SIG-M5 (cell line): ENCODE measurements at places on chromosomes 5 and 9.

- no peak for DNase-seq
Observed at GRCh38 chr5:14580398-14581034, 1.1 kb upstream of the OTULINL start.

- DNase-seq, result no peak
Observed at GRCh38 chr9:136944212-136944518, 373 bp downstream of the FBXW5 start.

DNA sequence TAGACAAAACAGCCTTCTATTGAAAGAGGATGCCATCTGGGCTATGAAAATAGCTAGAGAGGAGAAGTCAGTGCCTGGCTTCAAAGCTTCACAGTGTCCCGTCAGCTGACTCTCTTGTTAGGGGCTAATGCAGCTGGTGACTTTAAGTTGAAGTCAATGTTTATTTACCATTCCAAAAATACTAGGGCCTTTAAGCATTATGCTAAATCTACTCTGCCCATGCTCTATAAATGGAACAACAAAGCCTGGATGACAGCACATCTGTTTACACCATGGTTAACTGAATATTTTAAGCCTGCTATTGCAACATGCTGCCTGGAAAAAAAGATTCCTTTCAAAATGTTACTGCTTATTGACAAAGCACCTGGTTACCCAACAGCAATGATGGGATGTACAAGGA lies 309.1 kb downstream of the NTRK2 start:
- DNase-seq, result no peak

DNA sequence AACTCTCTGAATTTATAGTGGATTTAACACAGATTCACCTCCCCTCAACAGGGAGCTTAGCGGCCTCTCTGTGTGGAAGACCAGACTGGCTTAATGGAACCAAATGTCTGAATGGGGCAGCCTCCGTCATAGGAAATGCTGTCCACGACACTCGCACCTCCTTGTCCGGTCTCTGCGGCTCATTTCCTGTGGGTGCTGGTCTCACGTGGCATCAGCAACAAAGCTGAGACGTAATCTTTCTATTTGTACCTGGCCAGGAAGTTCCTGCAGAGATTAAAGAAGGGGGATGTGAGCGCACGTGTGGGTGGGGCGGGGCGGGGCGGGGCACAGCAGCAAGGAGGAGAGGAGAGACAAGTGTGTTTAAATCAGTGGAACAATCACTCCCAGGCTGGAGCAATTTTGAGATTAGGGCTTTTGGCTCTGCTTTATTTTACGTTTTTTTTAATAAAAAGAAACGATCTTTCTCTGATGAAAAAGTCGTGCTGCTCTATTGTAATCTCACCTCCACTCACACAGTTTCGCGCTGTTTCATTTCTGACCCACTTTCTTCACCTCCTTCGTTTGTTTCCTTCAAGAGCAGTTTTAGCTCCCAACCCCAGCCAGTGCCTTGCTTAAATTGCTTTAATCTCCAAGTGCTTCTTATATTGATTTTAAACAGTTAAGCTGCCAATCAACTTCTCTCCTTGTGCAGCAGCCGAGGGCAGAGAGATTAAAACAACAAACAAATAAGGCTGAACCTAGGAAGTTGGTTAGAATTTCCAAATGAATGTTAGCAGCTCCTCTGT lies 132.2 kb upstream of the ASTN2 start:
- no peak for DNase-seq

- DNase-seq, result no peak
Observed at GRCh38 chr5:87924436-87924835, 344.2 kb downstream of the TMEM161B start.

- no peak for DNase-seq
Observed at GRCh38 chr5:38442247-38442573, 114.2 kb downstream of the LIFR start.

DNA sequence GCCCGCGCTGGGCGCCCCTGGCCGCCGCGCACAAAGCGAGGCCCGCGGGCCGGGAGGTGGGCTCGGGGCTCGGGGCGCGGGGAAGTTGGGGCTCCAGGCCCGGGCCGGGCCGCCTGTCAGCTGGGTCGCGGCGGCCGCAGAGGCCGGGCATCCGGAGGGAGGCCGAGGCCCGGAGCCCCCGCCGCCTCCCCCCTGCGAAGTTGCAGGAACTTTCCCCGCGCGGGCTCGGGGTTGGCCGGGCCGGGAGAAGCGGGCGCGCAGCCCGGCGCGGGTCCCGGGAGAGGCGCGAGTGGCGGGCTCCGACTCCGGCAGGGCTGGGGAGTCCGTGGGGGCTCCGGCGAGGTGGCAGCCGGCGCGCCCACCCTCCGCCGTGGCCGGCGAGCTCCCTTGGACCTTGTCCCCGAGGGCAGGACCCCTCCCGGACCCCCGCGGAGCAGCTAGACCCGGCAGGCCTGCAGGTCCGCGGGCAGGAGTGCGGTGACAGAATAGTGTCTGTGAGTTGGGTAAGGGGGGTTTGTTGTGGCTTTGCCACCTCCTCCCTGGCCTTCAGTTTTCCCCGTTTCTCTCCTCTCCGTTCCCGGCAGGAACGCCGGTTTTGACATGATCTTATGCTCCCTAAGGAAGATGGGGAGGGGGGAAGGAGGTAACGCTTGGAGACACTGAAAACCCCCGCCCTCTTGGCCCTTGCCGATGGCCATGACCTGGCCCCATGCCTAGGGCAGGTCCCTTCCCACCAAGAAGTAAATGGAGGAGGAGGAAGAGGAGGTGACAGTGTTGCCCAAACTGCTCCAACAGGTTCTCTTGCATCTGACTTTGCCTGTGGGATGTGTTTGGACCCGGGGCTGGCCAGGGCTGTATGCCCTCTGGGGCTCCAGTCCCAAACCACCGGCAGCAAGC lies 942 bp downstream of the PHF2 start:
- no peak for DNase-seq

- DNase-seq, result no peak
Observed at GRCh38 chr9:35882996-35883395, 12.8 kb upstream of the OR13J1 start.

- no peak for DNase-seq
Observed at GRCh38 chr5:139763280-139763929, 32.2 kb upstream of the PSD2 start.

DNA sequence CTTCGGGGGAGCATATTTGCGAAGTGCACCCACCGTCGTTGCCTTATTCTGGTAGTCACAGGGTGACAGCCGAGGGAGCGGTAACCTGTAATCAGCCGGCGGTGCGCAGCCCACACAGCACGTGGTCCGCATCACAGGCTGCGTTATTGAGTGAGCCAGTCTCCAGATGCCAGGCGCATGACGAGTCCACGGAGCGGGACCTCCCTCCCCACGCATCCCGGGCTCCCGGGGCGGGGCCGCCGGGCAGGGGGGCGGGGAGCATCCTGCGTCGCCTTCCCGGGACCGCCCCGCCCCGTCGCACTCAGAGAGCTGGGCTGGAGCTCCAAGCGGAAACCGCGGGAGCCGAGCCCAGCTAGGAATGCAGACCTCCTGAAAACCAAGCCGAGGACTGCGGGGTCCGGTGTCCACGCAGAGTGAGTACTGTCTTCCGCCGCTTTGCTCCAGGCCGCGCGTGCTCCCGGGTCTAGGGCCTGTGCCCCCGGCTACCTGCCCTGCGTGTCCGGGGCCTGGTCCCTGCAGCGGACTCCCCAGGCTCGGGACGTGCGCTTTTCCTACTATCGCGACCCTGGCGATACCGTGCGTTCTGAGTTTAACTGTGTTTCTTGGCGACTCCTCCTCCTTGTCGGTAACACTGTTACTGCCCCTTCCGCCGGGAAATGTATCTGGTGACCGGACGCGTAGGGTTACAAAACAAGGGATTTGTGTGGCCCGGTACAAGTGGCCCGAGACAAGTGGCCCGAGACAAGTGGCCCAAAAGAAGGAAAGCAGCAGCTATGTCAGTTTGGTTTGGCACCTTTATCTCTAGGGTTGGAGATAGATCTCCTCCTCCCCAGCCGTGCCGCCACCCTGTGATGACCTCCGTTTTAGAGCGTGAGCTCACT lies 40.6 kb downstream of the CAST start:
- no peak for DNase-seq

DNA sequence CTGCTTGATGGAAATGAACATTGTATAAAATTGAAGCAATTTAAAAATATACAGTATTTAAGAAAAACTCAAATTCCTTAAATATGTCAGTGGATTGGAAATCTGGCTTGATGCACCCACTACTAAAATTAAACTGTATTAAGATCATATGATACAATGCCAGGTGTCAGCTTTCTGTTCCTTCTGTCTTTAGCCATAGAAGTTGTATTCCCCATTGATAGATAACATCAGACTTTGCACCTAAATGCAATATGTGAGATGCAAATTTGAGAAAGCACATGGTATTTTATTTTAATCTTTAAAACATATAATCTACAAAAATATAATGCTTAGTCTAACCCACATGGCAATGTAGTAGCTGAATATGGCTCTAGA lies 697.4 kb upstream of the WWC1 start:
- no peak for DNase-seq
